ENCODE measurements at places on chromosomes 13 and 19.

DNA sequence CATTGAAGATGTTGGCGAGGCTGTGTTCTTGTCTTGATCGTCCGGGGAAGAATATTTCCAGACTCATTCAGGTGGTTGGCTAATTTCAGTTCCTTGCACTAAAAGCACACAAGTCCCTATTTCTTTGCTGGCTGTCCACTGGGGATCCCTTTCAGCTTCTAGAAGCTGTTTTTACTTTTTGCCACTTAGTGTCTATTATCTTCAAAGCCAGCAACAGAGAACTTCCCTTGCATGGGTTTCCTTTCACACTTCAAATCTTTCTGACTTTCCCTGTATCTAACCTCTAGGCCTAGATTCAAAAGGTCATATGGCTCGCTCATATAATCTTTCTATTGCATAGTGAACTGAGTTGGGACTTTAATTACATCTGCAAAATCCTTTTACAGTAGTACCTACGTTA is 215.3 kb upstream of the PCDH9 start:
- DNase-seq, result no peak

DNA sequence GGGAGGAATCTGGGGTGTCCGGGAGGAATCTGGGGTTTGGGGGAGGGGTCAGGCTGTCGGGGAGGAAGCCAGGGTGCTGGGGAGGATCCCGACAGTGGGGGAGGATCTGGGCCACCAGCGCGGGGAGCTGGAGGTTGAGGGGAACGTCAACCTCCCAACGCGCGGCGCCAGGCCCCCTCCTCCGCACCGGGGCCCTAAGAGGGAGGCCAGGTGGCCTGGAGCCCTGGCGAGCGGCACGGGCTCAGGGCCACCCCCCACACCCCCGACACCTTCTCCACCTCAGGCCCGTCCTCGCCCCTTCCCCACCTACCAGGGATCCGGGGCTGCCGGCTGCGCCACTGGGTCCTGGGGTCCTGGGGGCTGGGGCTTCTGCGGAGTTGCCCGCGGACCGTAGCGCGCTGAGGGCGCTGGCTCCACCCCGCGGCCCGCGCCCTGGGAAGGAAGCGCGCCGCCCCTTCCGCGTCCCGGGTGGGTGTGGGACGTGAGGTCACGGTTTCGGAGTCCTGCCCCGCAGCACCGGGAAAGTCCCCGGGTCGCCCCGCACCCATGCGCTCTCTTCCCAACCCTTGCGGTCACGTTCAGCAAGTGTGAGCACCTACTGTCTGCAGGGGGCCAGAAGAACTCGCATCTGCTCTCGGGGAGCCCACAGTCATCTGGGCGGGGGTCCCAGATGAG is at the start of gene TICAM1:
Gene TICAM1 (minus strand): TSS at position 409 of the 675 bp plus-strand sequence. CDS start 13,335 bp downstream, outside the sequence.
- peak; percentile 71 for DNase-seq

GRCh38 chr19:45976178-45976577 is 2.5 kb upstream of the NOVA2 start:
- DNase-seq, result no peak

DNA sequence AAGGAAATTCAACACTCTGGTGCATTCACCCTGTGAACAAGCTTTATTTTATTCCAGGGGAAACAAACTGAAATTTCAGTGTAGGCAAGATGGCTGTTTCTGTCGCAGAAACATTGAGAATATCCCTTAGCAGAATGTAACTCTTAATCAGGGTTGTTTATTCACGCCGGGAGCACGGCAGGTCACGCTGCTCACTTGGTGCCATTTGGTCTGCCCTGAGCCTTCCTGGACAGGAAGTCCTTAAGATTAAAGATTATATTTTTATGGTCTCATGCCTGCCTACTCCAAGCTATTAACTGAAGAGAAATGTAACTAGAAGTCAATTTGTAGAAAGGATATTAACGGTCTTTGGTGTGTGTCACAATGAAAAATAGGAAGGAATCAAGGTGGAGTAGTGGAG is 185.3 kb upstream of the ARGLU1 start:
- DNase-seq, result no peak

GRCh38 chr19:13129384-13129783 is 11.3 kb downstream of the NACC1 start:
- no peak for DNase-seq

DNA sequence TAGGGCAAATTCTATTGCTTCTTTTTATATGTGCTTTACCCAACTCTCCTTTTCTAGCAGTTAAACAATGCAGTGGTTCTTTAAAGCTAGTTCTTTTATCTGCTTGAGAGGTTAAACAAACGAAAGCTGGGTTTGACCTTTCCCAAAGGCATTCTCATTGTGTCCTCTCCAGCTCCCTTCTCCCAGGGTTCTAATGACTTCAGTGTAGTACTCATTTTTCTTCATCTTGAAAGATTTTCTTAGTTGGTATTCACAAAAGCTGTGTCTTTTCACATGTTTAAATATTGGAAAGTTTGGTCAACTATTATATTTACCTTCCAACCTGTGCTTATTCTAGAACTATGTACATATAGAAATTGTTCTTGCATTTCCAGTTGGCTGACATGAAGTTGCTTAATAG is 1.5 kb downstream of the WASF3 start:
- DNase-seq, result no peak

- no peak for DNase-seq
These were observed 4.8 kb downstream of the PEAK3 start for GRCh38 chr19:2277138-2277537.
